ENCODE measurements at places on chromosomes 16 and 17.

- no peak for DNase-seq
Measured at GRCh38 chr16:59173408-59173831, 439.3 kb upstream of the GOT2 start.

DNA sequence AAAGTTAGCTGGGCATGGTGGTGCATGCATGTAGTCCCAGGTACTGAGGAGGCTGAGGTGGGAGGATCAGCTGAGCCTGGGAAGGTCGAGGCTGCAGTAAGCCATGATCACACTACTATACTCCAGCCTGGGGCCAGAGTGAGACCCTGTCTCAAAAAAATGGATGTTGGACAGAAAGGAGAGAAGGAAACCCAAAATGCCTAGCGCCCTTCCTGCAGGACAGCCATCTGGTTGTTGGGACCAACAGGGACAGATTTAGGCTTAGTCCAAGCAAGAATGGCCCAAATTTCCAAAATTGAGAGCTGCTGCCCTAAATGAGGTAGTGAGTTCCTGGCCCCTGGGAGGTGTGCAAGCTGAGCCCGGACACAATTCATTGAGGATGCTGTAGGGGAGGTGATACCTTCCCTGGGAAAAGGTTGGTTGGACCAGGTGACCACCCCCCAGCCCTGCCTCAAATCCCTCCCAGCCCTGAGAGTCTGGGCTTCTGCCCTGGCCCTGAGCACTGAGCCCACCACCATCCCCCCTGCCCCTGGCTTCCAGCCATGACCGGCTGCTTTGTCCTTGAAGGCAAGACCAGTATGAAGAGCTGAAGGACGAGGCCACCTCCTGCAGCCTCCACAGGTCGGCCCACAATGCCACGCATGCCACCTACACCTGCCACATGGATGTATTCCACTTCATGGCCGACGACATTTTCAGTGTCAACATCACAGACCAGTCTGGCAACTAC, 35.1 kb downstream of the IL21R start:
- no peak for DNase-seq

- no peak for DNase-seq
Measured at GRCh38 chr16:6891496-6891895, 441.1 kb upstream of the RBFOX1 start.

DNA sequence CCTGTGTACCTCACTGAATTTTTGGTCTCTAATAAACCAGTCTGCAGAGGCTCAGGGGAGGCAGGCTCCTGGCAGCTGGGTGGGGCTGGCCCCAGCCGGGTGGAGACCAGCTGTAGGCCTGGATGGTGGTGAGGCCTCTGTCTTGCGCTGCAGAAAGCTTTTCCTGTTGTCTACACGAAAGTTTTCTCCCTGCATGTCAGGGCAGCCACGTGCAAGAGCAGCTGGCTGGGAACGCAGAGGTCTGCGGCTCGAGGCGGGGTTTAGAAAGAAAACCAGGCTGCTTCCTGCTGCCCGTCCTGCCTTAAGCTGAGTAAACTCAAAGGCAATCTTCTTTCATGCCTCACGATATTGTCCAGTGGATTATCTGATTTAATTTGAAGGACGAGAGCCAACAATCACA, 2.4 kb downstream of the SERPINF1 start:
- peak; percentile 96 for DNase-seq

GRCh38 chr17:82640036-82640435, 8.2 kb downstream of the WDR45B start:
- DNase-seq = no peak

GRCh38 chr16:4909825-4910224, 27.1 kb downstream of the PPL start:
- DNase-seq = no peak
